Panc1 (cell line): ENCODE measurements at places on chromosomes 7 and 10.

DNA sequence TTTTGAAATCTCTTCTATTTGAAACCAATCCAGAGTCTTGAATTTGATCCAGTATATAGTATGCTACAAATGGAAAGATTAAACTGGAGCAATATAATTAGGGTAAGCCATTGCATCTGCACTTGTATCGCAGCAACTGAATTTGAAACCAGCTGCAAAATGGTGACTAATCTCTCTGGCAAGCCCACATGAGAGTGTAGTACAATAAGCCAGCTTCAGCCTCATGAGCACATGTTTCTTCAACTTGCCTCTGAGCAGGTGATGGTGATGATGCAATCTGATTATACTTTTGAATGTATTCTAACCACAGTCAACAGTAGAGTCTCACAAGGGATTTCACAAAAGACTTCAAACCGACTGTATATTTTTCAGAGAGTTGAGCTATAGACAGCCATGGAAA, 829 bp upstream of the RPA3 start:
- peak; percentile 69 for DNase-seq

DNA sequence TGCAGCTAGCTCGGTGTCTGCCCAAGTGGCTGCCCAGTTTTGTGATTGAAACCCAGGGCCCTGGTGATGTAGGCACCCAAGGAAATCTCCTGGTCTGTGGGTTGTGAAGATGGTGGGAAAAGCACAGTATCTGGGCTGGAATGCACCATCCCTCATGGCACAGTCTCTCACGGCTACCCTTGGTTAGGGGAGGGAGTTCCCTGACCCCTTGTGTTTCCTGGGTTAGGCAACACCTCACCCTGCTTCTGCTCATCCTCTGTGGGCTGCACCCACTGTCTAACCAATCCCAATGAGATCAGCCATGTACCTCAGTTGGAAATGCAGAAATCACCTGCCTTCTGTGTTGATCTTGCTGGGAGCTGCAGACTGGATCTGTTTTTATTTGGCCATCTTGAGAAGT, 27.6 kb downstream of the GIMAP4 start:
- DNase-seq, result no peak

- no peak for DNase-seq
Observed at GRCh38 chr10:25441270-25441669, 266.5 kb downstream of the GPR158 start.

DNA sequence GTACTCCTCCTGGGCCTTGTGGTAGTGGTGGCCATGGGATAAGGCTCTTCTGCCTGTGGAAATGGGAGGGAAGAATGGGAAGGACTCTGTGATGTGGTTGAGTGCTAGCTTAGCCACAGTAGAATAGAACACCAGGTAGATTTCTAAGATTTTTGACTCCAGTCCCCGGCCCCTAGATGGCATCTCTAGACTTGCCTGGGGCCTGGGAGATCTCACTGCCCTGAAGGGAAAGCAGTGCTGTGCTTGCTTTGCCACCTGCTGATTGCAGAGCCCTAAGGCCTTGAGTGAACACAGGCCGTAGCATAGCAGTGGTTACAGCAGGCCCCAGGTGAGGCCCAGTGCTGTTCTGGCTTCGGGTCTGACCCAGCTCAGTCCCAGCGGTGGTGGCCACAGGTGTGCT, 252.0 kb downstream of the TCF7L2 start:
- DNase-seq, result no peak

DNA sequence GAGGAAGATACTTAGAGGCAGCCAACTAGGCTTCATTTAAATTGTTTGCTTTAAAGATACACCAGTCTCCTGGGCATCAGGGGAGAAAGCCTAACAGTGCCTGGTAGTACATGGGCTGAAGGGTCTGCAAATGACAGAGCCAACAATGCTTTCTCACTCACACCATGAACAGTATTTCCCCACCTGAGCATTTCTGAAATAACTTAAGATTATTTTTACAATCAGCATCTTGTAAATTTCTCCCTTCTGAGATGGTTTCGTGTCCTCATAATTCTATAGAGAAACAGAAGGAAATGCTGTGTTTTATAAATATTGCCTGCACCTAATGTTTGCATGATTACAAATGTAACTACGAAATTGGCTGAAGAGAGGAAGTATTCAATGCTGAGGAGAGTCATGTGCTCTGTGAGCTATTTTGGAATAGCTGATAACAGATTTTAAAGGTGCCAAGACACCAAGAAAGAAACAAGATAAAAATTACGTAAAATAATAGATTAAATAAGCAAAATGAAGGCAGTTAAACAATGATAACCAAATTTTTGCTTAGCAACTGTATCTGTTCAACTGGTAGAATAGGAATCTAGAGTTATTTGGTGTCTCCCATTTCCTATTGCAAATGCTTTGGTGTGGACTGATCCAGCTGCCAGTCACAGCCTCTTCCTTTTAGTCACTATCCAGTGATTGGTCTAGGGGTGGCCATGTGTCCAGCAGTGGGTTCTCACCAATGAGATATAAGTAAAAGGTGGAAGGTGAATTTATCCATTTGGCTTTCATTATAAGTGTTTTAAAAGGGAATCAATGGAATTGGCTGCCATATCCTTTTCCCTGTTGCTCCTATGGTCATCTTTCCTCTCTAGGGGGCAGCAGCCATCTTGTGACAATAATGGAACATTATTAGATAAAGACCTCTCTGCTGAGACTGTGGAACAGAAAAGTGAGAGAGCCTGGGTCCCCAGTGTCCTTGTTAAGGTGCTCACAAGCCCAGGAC, 167.9 kb upstream of the SLC26A5 start:
- DNase-seq, result no peak

DNA sequence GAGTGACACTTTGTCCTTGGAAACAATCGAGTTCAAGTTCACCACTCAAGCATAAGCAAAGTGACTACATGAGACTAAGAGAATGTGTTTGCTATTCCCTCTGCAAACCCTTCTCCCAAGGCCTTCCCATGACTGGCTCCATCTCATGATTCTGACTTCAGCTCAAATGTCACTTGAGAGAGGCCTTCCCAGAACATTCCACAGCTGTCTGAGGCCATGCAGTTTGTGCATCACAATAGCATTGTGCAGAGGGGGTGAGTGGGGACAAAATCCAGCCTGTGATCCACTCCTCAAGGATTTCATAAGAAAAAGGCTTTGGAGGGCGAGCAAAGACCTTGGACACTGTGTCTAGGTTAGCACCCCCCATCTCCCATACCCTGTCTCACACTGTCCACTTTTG, 6.9 kb upstream of the LRMDA start:
- no peak for DNase-seq

DNA sequence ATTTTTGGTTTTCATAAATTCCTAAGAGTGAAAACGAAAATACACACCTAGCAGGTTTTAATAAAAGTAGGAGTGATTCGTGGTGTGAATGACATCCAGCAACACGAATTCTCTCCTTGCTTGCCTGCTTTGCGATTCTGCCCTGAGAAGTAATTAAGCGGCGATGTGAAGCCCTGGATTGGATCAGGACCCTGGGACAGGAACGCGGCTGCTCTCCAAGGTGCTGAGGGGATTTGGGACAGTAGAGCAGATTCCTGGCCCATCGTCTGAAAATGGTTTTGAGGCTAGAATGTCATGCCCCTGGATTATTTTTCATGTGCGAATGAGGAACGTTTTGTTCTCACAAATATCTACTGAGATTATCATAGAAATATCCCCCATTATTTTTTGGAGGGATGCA, 7.8 kb downstream of the NPS start:
- DNase-seq, result no peak

GRCh38 chr10:25614652-25615051, 319.4 kb upstream of the MYO3A start:
- no peak for DNase-seq

DNA sequence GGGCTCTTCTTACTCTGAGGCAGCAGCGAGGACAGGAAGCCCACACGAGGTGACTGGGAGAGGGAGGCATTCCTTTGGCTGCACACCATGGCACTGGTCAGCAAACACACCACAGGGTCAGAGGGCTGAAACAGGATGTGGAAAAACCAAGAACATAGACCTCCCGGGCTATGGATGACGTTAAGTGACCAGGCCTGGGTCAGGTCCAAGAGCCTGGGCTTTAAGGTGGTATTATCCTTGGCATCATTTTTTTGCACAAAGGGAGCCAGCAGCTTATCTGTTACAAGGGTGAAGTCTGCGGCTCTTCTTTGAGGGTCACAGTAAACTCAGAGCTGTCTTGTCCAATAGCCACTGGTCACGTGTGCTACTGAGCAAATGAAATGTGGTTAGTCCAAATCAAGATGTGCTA, 7.0 kb downstream of the WDR91 start:
- DNase-seq, result no peak

- DNase-seq, result no peak
Observed at GRCh38 chr10:124511205-124512039, 49.8 kb downstream of the LHPP start.

DNA sequence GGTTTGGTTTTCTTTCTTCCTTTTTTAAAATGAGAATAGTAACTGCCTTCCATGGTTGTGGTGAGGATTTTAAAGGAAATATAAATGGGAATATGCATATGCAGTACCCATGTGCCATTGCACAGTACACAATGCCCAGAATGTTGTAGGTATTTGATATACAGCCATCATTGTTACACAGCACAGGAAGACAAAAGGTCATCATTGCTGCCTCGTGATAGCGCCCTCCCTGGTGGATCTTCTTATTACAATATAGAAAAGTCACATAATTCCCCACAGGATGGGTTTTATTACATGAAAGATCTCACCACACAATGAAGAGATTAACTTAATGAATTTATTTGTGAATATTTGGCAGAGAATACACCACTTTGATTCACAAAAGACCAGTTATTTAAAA, 76.5 kb downstream of the PPP1R17 start:
- no peak for DNase-seq

- no peak for DNase-seq
Observed at GRCh38 chr7:139782932-139783331, 5.1 kb upstream of the HIPK2 start.

DNA sequence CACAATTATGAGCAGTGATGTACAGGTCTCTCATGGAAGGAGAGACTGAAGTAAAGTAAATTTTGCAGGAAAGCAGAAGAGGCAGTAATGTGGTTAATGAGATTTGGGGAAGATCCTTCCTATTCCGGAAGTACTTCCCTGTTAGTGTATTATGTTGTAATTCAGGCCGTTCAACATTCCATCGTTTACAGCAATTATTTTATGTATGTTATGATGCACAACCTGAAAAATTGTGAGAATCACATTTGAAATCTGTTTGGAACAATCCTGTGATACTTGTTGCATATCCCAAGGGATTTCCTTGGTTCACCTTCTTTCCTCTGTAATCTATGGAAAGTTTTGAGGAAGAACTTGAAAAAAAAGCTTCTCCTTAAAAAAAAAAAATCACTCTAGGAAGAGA, 247.8 kb downstream of the SEMA3A start:
- no peak for DNase-seq

GRCh38 chr10:32347363-32348022, 535 bp upstream of the EPC1 start:
- DNase-seq, result no peak

GRCh38 chr10:133401981-133402725, 8.2 kb downstream of the MTG1 start:
- DNase-seq, result no peak
